ENCODE measurements at places on chromosomes 5 and 9. TPM values are rescaled to one million over a fixed set of nuclear protein-coding genes. Genes with fewer than 3 reads are reported as not detected.

The SLC27A6 gene
- total RNA-seq: not detected

The TMC1 gene
- 1.00 TPM for total RNA-seq

The FYB1 gene
- 10.1 TPM for total RNA-seq

The ACTL7B gene
- not detected for total RNA-seq

The RAD17 gene
- total RNA-seq: 18.2 TPM

The AFAP1L1 gene
- total RNA-seq: 30.3 TPM

The GPR151 gene
- not detected for total RNA-seq

The IFNA14 gene
- not detected for total RNA-seq

The SEMA6A gene
- 18.6 TPM for total RNA-seq

The STXBP1 gene
- total RNA-seq: 80.3 TPM

The FBXL7 gene
- 29.9 TPM for total RNA-seq

GRCh38 chr5:7813007-7813406, 37.9 kb downstream of the CFAP90 start:
- no peak for DNase-seq

DNA sequence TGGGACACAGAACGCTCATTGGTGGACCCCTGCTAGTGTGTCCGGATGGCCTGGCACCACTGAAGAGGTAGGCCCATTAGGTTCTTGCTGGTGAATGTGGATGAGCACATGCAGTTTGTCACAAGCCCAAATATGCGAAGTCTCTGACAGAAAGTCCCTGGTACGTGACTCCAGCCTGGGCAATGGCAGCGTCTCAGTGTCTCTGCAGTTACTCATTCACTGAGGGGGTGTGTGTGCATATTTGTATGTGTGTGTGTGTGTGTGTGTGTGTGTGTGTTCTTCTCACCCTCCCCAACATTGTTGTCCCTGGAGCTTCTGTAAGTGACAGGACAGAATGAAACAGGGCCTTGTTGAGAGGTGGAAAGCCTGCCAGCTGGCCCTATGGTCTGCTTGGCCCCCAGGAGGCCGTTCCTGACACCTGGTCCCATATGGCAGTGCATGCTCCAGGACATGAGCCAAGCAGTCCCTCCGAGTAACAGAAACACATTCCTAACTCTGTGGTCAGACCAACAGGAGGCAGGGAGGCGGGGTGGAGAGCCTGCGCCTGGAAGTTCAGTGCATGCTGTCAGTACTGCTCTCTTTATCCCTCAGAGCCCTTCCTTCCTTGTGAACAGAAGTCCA, 169.9 kb downstream of the SLC28A3 start:
- no peak for DNase-seq

DNA sequence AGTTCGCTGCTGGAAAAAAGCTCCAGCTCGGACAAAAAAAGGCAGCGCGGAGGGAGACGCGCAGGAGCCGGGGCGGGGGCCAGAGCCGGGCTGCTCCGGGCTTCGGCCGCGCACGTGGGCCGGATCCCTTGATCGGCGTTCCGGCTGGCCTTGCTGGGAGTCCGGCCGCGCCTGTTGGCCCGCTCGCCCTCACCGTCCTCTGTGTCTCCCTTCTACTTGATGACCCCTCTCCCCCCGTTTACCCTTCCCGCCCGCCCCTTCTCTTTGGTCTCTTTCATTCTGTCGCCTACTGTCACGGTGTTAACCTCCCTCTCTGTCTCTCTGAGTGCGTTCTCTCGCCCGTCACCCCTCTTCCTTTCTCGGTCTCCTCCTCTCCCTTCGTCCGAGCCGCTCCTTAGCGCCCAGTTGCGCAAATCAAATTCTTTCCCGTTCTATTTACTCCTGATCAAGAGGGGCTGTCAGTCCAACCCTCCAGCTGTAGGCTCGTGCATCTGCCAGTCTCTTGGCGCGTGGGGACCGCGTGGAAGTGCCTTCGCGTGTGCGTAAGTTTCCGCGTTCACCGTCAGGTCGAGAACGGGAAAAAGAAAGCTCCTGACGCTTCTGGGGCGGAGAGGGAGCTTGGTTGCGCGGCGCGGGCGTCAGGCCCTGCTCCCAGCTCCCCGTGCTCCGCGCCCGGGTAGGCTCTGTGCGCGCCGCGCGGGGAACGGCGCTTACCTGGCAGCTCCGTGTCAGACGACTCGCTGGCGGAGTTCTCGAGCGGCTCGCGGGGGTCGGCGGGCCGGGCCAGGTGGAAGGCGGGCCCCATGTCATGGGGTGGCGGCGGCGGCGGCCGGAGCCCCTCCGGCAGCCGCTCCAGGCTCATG, 798 bp downstream of the PITX1 start:
- DNase-seq: no peak

DNA sequence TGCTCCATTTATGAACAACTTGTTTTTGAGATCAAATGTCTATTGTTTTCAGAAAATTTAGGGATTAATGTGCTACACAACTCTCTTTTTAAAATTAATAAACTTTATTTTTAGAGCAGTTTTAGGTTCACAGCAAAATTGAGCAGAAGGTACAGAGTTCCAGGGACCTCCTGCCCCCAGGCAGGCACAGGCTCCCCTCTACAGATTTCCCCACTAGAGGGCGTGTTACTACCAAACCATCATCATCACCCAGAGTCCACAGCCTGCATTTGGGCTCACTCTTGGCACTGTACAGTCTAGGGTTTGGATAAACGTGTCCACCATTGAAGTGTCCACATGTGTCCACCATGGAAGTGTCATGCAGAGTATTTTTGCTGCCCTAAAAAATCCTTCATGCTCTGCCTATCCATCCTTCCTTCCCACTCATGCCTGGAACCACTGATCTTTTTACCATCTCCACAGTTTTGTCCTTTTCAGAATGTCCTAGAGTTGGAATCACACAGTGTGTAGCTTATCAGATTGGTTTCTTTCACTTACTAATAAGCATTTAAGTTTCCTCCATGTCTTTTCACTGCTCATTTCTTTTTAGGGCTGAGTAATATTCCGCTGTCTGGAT, 61.7 kb downstream of the MRPL36 start:
- DNase-seq: peak; percentile 35

DNA sequence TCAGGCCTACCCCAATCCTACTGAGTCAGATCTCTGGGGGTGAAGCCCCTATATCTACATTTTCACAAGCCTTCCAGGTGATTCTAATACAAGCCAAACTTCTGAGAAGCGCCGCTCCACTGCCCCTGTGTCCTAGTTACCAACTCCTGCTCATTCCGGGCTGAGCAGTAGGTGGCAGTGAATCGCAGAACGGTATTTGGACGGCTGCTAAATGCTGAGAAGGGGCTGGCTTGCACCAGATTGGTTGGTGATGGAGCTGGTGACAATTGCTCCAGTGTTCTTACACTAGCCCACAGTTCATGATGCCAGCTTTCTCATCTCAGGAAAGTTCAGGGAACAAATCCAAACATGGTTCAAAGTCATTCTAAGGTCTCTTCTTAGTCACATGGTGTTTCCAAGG, 31.1 kb upstream of the FGF1 start:
- DNase-seq: peak; percentile 78

GRCh38 chr9:134925011-134925511, 7.3 kb upstream of the FCN1 start:
- DNase-seq: peak; percentile 20

- DNase-seq: no peak
Measured at GRCh38 chr9:24816006-24816405, 270.3 kb upstream of the IZUMO3 start.

DNA sequence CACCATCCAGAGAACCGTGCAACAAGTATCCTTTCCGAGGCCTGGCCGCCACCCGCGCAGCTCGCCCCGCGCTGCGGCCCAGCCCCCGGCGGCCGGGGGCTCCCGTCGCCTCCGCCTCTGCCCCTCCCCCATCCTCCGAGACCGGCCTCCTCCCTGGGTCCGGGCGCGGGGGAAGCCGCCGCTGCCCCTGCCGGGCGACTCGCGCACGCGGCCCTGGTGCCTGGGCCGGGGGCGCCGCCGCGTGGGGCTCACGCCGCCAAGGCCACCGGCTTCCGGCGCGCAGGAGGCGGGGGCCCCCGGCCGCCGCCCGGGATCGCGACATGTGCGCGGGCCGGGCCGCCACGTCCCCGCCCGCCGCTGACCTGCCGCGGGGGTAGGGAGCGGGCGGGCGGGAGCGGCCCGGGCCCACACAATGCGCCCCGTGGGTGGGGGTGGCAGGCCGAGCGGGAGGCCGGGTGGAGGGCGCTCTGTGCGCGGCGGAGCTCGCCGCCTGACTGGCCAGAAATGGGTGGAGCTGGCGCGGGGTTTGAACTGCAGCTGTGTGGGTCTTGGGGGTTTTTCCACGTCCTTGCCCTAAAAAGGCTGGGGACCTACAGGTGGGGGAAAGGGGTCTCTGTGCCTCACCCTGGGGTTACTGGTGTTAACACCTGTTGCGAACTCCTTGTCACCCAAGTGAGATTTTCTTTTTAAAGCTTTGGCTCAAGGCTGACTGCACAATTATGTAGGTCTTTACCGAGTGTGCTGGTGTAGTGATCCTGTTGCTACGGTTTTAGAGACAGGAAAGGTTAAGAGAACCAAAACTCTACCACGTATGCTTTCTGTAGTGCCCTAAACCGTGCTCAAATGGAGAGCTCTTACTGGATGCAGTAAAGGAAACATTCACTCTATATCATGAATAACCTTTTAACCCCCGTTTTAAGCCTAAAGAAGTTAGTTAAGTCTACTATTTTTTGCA, 32.3 kb downstream of the TNPO1 start:
- DNase-seq: peak; percentile 88

DNA sequence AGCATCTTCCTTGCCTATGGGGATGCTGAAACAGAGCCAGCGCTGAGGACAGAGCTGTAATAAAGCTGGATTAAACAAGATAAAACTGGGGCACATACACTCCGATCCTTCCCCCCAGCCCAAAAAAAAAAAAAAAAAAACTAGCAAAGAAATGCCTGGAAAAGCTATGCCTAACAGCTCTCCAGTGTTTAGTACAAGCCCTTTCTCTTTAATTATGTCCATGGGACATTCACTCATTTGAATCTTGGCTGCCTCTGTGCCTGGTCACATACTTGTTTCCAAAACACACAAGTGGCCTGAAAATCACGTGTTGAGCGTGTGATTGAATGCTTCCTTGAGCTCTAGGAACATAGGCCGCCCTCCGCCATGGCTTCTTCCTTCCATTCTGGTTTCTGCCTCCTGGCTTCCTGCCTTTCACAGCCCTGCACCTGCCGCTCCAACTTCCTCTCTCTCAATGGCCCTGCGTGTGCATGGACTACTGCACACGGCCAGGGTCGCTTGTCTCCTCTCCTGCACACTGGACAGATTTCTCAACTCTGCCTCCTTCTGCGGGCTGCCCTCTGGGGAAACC, 111.0 kb upstream of the RETREG1 start:
- no peak for DNase-seq

GRCh38 chr9:89207026-89207425, 28.4 kb upstream of the SHC3 start:
- no peak for DNase-seq

GRCh38 chr5:17378346-17378997, 119.6 kb upstream of the TAF11L2 start:
- no peak for DNase-seq

DNA sequence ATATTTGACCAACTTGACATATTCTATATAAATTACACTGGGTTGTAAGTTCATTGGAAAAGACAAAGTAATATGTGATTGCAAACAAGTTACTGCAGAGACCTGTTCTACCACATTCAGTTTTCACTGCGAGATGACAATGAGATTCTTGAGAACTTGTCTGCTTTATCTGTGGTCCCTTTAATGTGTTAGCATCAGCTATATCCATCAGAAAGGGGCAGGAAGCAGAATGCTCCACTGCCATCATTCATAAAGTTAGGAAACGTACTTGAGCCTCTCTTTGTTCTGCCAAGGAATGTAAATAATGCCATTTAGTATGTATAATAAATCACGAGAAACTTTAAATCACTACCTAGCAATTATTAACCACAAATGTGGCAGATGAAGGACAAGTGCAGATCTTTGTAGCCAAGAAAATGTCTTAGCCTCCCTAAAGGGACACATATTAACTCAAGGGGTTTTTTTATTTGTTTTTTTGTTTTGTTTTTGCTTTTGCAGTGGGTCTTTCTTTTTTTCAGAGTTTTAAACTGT, 59.4 kb downstream of the GIN1 start:
- DNase-seq: no peak

- DNase-seq: no peak
Measured at GRCh38 chr9:36039696-36040095, 3.0 kb downstream of the RECK start.

GRCh38 chr9:111598733-111599091, 735 bp downstream of the PTGR1 start:
- peak; percentile 82 for DNase-seq

- DNase-seq: peak; percentile 82
Measured at GRCh38 chr9:83706676-83707517, 861 bp downstream of the UBQLN1 start.

- DNase-seq: no peak
Measured at GRCh38 chr9:108056084-108056804, 566.7 kb upstream of the KLF4 start.

DNA sequence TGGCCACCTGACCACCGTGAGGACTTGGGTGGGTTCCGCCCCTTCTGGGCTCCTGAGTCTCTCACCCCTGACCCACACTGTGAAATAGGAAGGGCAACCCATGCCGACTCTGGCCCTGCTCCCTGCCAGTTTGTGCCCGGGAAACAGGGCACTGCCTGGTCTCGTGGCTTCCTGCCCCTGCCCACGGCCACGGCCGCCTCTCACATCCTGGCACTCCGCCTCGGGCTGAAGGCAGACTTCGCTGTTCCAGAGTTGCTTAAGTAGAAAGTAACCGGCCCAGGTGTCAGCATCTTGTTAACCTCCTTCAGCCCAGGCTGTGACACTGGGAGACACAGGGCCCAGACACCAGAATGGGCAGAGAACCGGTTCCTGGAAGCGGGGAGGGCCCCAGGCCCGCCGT, 68.7 kb upstream of the RNU6ATAC start:
- no peak for DNase-seq

GRCh38 chr5:25579111-25579510, 934.3 kb upstream of the CDH10 start:
- DNase-seq: no peak

- DNase-seq: no peak
Measured at GRCh38 chr5:107523029-107523680, 147.6 kb downstream of the EFNA5 start.

- no peak for DNase-seq
Measured at GRCh38 chr9:120989065-120989464, 61.0 kb downstream of the C5 start.

- DNase-seq: no peak
Measured at GRCh38 chr9:112601636-112602035, 115.0 kb downstream of the KIAA1958 start.

- DNase-seq: no peak
Measured at GRCh38 chr9:135906291-135907005, 898 bp downstream of the CAMSAP1 start.

- no peak for DNase-seq
Measured at GRCh38 chr9:109868722-109869121, 88.7 kb downstream of the PALM2AKAP2 start.

- no peak for DNase-seq
Measured at GRCh38 chr5:66440202-66440680, 156.0 kb upstream of the MAST4 start.

DNA sequence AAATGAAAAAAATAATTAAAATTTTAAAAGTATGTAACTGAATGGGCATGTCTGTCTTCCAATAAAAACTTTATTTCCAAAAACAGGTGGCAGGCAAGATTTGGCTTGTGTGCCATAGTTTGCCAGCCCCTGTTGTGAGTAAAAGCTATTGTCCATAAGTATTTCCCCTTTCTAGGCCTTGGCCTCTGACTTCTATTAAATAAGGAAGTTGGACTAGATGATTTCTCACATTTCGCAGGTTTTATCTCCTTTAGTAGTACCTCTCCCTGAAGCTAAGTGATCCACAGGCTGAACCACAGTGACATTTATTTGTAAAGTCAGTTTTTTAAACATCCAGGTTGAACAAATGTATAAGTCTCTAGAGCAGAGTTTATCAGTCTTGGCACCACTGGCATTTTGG, 41.3 kb downstream of the RECK start:
- no peak for DNase-seq

- DNase-seq: no peak
Measured at GRCh38 chr5:25029004-25029403, 384.2 kb upstream of the CDH10 start.

- peak; percentile 25 for DNase-seq
Measured at GRCh38 chr5:139843991-139844390, 48.4 kb downstream of the PSD2 start.
